H1 (cell line): ENCODE measurements at places on chromosomes 13 and 19. TPM values are rescaled to one million over a fixed set of nuclear protein-coding genes. Genes with fewer than 3 reads are reported as not detected.
A peak's percentile ranks its signal among the peaks of the same experiment; 100 is the strongest.

DNA sequence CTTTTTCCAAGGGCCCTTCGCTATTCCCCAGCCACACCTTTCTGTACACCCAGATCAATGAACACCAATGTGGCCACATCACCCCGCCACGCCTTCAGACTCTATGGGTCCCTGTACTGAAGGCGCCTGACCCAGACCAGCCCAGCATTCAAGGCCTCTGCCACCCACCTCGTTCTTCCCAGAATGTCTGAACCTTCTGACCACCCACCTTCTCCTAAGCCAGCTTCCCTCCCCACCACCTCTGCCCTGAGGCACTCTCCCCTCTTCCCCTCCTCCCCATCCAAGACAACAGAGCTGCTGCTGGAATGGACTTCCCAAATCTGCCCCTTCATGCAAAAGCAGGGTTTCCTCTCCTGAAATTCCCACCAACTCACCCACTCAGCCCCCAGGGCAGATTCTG lies 3.3 kb upstream of the CEACAM20 start:
- H3K27me3 ChIP-seq: no peaks in the 10 kb centered on the region
- no peaks in the 10 kb centered on the region for H3K36me3 ChIP-seq
- H3K4me1 ChIP-seq: no peaks in the 10 kb centered on the region
- no peak for DNase-seq
- H3K4me3 ChIP-seq: no peak overlapping the region
- H3K27ac ChIP-seq: no peak overlapping the region

DNA sequence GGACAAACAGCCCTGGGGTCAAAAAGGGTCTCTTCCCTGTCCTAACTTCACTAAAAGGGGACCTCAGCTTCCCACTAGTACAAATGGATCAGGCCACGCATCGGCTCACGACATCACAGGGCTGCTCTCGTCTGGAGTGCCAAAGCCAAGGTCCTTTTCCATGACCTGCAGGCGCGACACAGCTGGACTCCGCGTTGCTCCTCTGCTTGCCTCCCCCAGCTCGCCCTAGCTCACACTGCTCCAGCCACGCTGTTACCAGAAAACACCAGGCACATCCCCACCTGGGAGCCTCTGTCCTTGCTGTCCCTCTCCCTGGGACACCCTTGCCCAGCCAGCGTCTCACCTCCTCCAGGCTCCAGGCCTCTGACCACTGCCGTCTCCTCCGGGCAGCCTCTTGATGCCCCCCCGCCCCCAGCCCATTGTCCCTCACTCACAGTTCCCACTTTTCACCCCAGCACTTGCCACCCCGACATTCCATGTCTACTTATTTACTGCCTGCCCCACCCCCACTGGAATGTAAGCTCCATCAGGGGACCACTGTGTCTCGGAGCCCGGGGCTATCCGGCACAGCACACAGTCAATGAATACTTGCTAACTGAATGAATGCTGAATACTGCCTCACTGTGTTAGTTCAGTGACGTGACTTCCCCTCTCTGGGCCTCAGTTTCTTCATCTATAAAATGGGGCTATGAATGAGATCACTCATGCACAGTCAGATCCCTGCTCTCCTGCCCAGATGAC lies 20.7 kb downstream of the AKT2 start:
- H3K27ac ChIP-seq: no peak overlapping the region
- H3K4me3 ChIP-seq: no peak overlapping the region
- no peak for DNase-seq
- peaks cover 10% of the 10 kb centered on the region; the same call in 1 of the 2 replicates for H3K36me3 ChIP-seq
- no peaks in the 10 kb centered on the region for H3K4me1 ChIP-seq

GRCh38 chr13:43792076-43792881 lies 5.5 kb upstream of the ENOX1 start:
- DNase-seq: no peak
- peaks cover 6% of the 10 kb centered on the region for H3K4me1 ChIP-seq
- no peak overlapping the region for H3K27ac ChIP-seq
- peaks cover 9% of the 10 kb centered on the region for H3K27me3 ChIP-seq
- no peak overlapping the region for H3K4me3 ChIP-seq
- no peaks in the 10 kb centered on the region for H3K36me3 ChIP-seq

GRCh38 chr13:20363603-20364002 lies 131.5 kb upstream of the GJB6 start:
- no peak for DNase-seq
- peaks cover 42% of the 10 kb centered on the region for H3K27me3 ChIP-seq
- H3K4me3 ChIP-seq: no peak overlapping the region
- no peak overlapping the region for H3K27ac ChIP-seq
- H3K4me1 ChIP-seq: no peaks in the 10 kb centered on the region

DNA sequence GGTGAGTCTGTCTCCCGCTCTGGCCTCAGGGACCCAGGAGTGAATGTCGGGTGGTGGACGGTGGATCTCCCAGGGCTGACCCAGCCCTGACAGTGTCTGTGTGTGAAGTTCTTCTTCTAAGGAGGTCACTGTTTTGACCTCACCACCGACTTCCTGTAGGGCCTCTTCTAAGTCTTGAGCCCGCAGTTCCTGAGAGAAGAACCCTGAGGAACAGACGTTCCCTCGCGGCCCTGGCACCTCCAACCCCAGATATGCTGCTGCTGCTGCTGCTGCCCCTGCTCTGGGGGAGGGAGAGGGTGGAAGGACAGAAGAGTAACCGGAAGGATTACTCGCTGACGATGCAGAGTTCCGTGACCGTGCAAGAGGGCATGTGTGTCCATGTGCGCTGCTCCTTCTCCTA lies at the start of gene SIGLEC7:
SIGLEC7 (plus strand) TSS at position 183 of the 400 bp plus-strand sequence; CDS start at position 252, 69 bp downstream.
- peaks cover 10% of the 10 kb centered on the region; the same call in 1 of the 2 replicates for H3K4me1 ChIP-seq
- H3K27ac ChIP-seq: no peak within 1 kb of the TSS; the same call in 1 of the 2 replicates
- DNase-seq: no peak
- no peaks in the 10 kb centered on the region for H3K36me3 ChIP-seq
- H3K27me3 ChIP-seq: no peaks in the 10 kb centered on the region

The SLC35E1 gene
- polyA plus RNA-seq: 31.2 and 31.9 TPM in 2 replicates

GRCh38 chr19:55467236-55468053 lies 2.9 kb upstream of the C19orf85 start:
- no peak for DNase-seq
- no peaks in the 10 kb centered on the region for H3K27me3 ChIP-seq
- H3K27ac ChIP-seq: no peak overlapping the region
- H3K4me1 ChIP-seq: peaks cover 3% of the 10 kb centered on the region

DNA sequence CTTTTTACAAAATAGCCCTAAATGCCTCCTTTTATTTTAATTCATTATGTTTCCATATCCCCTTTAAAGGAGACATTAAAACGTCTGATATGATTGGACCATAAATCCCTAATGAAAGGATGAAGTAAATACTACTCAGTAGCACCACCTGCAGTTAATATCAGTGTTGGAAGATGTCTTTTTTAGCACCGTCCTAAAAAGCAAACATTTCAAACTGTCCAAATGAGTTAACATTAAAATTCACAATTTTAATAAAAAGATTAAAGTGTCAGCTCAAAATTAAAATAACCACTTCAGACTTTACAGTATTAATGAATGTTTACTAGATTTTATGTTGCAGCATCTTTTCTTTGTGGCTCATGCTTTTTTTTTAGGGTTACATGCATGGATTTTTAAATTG lies 12.3 kb downstream of the ZNF507 start:
- H3K27ac ChIP-seq: no peak overlapping the region
- peaks cover 53% of the 10 kb centered on the region for H3K36me3 ChIP-seq
- no peaks in the 10 kb centered on the region for H3K4me1 ChIP-seq
- no peak for DNase-seq
- H3K4me3 ChIP-seq: no peak overlapping the region

- no peaks in the 10 kb centered on the region for H3K27me3 ChIP-seq
- no peaks in the 10 kb centered on the region for H3K4me1 ChIP-seq
- DNase-seq: no peak
- H3K4me3 ChIP-seq: no peak overlapping the region
Measured at GRCh38 chr13:50250401-50250800, 235.2 kb downstream of the KCNRG start.

DNA sequence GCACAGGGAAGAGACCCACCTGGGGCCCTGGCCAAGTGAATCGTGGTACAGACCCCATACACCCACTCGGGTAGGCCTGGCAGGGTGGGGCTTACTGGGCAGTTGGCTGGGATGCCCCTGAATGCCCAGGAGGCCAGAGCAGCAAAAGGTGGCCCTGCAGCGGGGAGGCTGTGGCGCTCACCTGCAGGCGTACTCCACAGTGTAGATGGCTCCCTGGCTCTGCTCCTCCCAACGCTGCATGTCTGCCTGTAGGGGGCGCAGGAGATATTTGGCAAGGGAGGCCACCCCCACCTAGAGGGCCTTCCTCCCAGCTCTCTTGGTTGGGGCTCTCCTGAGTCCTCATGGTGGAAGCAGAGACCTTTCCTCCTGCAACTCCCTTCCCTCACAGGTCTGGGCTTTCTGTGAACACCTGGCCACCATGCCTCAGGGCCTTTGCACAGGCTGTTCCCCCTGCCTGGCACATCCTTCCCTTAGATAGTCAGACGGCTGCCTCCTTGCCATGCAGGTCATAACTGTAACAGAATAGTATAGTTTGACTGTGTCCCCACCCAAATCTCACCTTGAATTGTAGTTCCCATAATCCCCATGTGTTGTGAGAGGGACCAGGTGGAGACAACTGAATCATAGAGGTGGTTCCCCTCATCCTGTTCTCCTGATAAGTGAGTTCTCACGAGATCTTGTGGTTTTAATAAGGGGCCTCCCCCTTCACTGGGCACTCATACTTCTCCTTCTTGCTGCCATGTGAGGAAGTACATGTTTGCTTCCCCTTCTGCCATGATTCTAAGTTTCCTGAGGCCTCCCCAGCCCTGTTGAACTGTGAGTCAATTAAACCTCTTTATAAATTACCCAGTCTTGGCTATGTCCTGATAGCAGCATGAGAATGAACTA lies 5.9 kb downstream of the BORCS8 start:
- H3K36me3 ChIP-seq: peaks cover 2% of the 10 kb centered on the region
- H3K27ac ChIP-seq: no peak overlapping the region
- DNase-seq: peak; percentile 61
- no peaks in the 10 kb centered on the region for H3K27me3 ChIP-seq
- no peak overlapping the region for H3K4me3 ChIP-seq
- peaks cover 3% of the 10 kb centered on the region for H3K4me1 ChIP-seq

DNA sequence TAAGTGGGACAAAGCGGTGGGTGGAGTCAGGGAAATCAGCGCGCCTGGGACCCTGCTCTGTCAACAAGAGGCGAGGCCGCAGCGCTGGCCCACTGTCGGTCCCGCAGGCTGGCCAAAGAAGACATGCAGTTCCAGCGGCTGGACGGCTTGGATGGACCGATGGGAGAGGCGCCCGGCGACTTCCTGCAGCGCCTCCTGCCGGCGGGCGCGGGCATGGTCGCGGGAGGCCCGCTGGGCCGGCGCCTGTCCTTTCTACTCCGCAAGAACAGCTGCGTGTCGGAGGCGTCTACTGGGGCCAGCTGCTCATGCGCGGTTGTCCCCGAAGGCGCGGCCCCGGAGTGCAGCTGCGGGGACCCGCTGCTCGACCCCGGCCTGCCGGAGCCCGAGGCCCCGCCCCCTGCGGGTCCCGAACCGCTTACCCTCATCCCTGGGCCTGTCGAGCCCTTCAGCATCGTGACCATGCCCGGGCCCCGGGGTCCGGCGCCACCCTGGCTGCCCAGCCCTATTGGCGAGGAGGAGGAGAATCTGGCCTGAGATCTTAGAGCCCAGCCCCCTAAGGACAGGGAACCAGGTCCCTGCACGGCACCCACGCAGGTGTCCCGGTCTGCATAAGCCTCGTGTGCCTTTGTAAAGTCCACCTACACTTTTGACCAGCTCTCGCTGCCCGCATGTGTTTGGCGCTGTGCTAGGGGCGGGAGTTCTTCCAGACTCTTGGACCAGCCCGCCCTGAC lies 6.1 kb downstream of the BEST2 start:
- H3K27ac ChIP-seq: no peak overlapping the region
- no peaks in the 10 kb centered on the region for H3K4me1 ChIP-seq
- H3K27me3 ChIP-seq: no peaks in the 10 kb centered on the region
- H3K4me3 ChIP-seq: peak overlapping the region; percentile 12; the same call in 1 of the 2 replicates

- no peak for DNase-seq
- no peaks in the 10 kb centered on the region for H3K27me3 ChIP-seq
- peak overlapping the region; percentile 97 for H3K4me3 ChIP-seq
- H3K4me1 ChIP-seq: no peaks in the 10 kb centered on the region
Measured at GRCh38 chr19:9139609-9140158, 513 bp upstream of the ZNF317 start.

GRCh38 chr13:34681405-34681955 lies 260.6 kb upstream of the NBEA start:
- no peaks in the 10 kb centered on the region for H3K36me3 ChIP-seq
- no peak overlapping the region for H3K4me3 ChIP-seq
- DNase-seq: no peak
- no peak overlapping the region for H3K27ac ChIP-seq
- no peaks in the 10 kb centered on the region for H3K27me3 ChIP-seq

The CGB3 gene
- 0.09 TPM in 1 of 2 replicates, not detected in the other for polyA plus RNA-seq

DNA sequence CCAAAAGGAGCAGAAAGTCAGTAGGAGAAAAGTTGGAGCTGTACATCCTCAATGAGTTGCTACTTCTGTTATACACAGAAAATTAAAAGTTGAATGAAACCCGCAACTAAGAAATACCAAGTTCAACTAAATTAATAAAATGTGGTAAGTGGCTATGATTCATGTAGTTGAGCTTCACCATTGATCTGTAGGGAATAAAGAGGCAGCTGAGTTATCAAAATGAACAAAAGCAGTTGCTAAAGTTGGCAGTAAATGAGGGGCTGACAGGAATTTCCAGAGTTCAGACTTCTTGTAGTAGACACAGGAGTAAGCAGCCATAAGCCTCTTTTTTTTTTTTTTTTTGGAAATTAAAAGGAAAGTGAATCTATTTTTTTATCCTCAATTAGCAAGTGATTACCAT lies 234.6 kb downstream of the POSTN start:
- no peaks in the 10 kb centered on the region for H3K4me1 ChIP-seq
- H3K4me3 ChIP-seq: no peak overlapping the region
- H3K27me3 ChIP-seq: no peaks in the 10 kb centered on the region
- H3K27ac ChIP-seq: no peak overlapping the region
- DNase-seq: no peak

The DLL3 gene
- 13.8 and 16.6 TPM in 2 replicates for polyA plus RNA-seq

The TUBB4A gene
- polyA plus RNA-seq: 16.8 and 29.9 TPM in 2 replicates

DNA sequence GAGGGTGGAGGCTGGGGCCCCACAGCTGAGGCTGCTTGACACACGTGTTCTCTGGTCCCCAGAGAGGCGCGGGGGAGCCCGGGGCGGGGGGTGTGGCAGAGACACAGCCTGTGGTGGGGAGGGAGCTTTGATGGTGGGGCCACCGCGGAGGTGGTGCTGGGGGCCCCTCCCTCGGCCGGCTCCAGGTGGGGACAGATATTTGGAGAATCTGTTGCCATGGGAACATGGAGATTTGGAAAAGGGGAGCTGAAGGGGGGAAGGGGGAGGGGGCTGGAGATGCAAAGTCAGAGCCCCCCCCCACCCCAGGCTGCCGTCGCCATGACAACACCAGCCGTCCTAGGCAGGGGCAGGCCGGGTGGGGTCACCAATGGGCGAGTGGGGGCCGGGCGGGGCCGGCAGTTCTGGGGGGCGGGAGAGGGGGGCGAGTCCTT lies 1.2 kb downstream of the PRKCG start:
- DNase-seq: no peak
- H3K4me3 ChIP-seq: peak overlapping the region; percentile 50
- no peak overlapping the region for H3K27ac ChIP-seq
